ENCODE measurements at places on chromosomes 5 and 9.

DNA sequence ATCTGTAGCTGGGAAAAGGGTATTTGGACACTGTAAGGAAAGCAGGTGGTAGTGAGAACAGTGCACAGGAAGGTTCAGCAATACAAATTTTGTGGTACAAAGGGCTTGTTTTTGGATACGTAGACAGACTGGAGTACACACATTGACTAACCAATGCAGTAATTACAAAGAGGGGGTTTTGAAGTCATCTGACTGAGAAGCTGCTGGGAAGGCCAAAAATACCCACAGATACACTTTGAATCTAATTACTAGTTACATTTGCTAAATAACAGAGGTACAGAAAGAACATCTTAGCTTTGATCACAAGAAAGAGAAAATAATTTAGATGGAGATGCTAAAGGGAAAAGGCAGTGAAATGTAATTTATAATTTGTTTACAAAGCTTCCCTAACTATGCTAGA is 45.9 kb downstream of the PKD2L2 start:
- no peak for DNase-seq

GRCh38 chr5:68365889-68366288 is 150.3 kb downstream of the PIK3R1 start:
- no peak for DNase-seq

GRCh38 chr9:21689854-21690253 is 112.6 kb upstream of the MTAP start:
- no peak for DNase-seq

DNA sequence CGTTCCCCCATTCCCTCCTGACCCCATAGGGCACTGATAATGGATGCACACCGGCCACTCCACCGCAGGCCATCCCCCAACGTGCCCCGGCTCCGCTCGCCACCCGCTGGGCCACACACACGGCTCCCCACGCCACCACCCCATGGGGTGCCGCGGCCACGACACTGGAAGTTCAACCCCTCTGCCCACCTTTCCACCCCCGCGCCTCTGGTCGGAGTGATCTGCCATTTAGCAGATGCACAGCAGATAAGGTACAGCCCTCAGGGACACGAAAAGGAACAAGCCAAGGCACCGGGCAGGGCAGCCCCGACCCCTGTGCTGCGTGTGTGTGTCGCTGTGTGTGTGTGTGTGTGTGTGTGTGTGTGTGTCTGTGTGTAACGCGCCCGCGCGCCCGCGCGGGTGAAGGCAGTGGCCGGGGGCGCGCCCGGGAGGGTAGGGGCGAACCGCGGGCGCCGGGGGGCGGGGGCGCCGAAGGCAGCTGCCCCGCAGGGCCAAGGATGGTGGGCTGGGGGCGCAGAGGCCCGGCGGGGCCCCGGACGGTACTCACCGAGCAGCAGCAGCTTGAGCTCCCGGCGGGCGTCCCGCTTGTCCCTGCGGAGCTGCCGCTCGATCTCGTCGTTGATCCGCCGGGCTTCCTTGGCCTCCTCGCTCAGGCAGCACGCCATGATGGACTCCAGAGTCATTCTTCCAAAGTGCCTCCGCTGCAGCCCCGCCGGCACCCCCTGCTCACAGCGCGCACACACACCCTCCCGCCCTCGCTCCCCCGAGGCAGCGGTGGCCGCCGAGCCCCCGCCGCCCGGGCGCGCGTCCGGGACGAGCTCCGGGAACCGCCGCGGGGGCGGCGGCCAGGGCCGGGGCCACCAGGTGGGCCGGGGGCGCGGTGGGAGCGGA is 813 bp downstream of the GNAQ start:
- peak; percentile 46 for DNase-seq

- DNase-seq = no peak
Measured at GRCh38 chr5:116896001-116896400, 321.4 kb upstream of the SEMA6A start.

GRCh38 chr9:92071634-92072033 is 43.6 kb downstream of the SPTLC1 start:
- no peak for DNase-seq

Measured in posterior cingulate gyrus (tissue), 11 donors.